ENCODE measurements at places on chromosomes 7 and 10.

- DNase-seq = no peak
Observed at GRCh38 chr7:42960762-42961161, 28.6 kb downstream of the MRPL32 start.

GRCh38 chr7:55969391-55969790 is 5.0 kb downstream of the NIPSNAP2 start:
- DNase-seq = no peak

DNA sequence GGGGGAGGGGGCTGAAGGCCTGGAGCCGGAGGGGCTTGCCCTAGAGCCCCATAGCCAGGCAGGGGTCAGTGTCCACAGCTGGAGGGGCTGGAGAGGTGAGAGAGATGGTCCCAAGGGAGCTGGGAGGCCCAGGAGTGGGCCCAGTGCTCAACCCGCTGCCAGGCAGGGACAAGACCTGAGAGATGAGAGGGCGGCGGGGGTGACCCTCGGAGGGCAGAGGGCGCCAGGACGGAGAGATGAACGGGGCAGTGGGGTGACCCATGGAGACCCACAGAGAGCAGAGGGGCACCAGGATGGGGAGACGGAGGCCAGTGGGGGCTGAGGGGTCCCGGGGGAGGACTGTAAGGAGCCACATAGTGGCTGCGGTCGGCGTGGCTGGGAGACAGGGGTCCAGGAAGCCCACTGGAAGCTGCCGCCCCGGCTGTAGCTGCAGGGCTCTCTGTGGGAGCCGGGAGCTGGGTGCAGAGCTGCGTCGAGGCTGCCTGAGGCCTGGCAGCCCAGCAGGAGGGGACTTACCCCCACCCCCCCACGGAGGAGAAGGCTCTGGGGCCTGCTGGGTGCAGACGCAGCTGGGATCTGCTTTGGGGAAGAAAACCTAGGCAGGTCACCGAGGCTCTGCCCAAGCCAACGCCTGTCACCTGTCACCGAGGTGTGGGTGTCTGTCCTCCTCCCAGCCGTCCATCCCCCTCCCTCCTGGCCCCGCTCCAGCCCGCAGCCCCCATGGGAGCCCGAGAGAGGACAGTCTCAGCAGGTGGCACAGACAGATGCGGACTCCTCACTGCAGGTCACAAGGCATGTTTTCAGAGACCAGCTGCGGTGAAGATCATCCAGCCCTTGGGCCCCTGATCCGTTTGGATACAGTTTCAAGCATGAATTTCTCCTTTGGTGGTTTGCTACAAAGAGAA is 25.1 kb downstream of the PWWP2B start:
- DNase-seq = no peak

GRCh38 chr7:105880571-105881330 is 4.4 kb upstream of the ATXN7L1 start:
- no peak for DNase-seq

DNA sequence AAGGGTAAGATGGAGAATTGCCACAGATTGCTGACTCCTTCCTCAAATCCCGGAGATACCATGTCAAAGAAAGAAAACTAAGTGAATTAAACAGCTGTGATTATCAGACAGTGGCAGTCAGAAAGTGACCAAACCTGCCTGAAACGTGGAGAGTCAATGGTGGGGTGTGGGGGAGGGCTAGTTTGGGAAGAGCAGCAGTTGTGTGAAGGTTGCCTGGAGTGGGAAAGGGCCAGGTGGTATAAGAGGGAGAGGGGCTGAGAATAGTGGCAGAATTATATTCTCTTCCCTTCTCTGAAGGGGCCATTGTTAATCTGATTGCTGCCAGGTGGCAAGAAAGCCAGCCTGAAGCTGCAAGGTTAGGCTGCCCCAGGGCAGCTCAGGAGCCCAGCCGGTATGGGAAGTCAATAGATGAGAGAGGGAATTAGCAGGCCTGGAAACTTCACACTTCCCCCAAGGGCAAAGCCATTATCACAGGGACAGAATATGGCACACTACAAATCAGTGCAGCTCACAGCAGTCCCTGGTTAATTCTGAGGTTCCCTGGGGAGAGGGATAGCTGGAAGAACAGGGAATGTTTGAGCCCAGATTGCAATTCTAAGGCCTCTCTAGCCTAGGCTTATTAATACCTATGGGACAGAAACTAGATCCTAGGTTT is 83.9 kb upstream of the ITGB1 start:
- no peak for DNase-seq

- no peak for DNase-seq
Observed at GRCh38 chr10:35908451-35908850, 266.4 kb upstream of the FZD8 start.

GRCh38 chr7:29017713-29018112 is 59.6 kb upstream of the TRIL start:
- DNase-seq = no peak
